ENCODE measurements at places on chromosomes 13 and 19.

GRCh38 chr19:38197937-38198704, 25.9 kb downstream of the DPF1 start:
- no peak for DNase-seq

GRCh38 chr19:15672580-15673175, at the start of gene CYP4F12:
TSS of gene CYP4F12 (plus strand) at chr19:15673087. CDS start at chr19:15673530, 443 bp downstream.
- no peak for DNase-seq

DNA sequence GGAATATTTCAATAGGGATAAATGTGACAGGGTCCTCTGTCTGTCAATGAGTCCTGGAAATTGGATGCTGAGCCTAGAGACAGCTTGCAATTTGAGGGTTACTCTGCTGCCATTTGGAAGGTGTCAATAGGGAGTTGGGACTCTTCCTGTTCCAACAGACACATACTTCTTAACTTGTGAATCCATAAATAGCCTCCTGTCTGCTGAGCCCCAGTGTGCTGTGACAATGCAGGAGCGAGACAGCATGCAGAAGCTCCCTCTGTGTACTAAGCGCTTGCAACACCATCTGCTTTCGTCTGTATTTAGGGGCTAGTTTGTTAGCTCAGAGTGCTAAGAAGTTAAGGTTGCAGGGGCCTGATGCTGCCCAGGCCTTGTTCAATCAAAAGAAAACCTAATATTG, 58.5 kb upstream of the GPR12 start:
- DNase-seq: no peak

- no peak for DNase-seq
Observed at GRCh38 chr13:58406545-58406944, 775.0 kb downstream of the PCDH17 start.

- no peak for DNase-seq
Observed at GRCh38 chr13:67137044-67137735, 92.9 kb downstream of the PCDH9 start.

DNA sequence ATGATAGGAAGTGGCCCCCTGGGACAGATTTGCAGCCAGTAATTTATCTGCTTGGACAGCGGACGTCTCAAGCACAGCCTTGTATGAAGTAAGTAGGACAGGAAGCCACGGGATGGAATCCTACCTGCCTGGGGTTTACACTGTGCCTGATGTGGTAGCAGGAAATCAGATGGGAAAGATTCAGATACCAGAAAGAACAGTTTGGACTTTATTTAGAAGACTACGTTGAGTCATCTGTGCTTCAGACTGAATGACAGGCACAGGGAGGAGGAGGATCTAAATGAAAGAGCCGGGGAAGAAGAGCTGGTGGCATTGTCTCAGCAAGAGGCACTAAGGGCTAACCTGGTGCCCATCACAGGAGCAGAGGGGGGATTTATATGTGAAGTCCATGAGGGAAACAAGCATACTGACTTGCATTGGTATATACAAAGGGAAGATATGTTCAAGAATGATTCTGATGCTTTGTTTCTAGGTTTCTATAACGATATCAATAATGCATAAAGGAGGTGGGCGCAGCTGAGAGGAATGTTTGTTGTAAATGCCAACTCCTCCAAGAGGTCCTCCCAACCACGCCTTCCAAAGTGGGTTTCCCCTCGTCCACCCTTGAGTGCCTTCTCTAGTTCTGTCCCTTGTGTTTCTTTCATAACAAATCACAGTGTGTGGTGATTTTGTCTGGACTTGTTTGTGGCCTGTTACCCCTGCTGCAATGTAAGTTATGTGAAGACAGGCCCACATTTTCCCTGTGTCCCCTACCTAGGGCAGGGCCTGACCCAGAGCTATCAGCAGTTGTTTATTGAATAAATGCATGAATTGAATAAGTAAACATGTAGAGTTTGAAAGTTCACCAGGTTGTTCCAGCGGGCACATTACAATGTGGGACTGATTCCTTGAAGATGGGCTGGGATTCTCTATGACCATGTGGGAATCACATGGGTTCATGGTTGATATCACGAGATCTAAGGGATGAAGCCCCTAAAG, 328.4 kb downstream of the SLC7A1 start:
- no peak for DNase-seq

- DNase-seq: peak; percentile 4
Observed at GRCh38 chr19:34430738-34431625, 2.8 kb downstream of the UBA2 start.

DNA sequence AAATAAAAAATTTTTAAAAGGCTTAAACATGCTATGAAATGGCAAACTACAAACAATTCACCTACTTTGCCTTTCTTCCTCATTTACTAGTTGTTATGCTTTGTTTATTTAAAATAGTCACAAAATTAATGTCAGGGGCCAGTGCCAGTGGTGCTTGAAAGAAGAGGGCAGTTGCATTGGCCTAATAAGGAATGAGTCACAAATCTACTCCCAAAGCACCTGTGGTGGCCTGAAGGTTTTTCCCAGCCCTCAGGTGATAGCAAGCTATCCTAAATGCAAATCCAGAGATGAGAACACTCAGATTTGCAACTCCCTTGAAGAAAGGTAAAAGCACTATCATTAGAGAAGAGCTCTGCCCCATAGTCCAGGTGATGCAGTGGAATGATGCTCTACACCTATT, 103.6 kb downstream of the MBNL2 start:
- no peak for DNase-seq

GRCh38 chr19:50147462-50148423, 15.3 kb downstream of the IZUMO2 start:
- DNase-seq: peak; percentile 93

GRCh38 chr13:73011751-73012150, 47.1 kb upstream of the KLF5 start:
- no peak for DNase-seq

DNA sequence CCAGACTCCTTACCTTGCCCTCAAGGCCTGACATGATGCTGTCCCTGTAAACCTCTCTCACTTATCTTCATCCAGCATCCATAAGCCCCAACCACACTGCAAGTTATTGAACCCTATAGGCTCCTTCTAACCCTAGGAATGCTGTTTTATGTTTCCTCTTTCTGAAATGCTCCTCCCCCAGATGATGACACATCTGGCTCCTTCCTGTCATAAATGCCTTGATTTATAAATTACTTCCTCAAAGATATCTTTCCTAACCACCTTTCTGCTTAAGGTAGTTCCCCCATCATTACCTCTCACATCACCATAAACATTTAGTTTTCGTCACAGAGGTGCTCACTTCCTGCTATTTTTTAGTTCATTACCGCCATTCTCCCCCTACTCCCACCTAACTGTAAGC, 12.3 kb downstream of the RUBCNL start:
- DNase-seq: no peak
